Glomerular endothelial cell (primary cell): ENCODE measurements at places on chromosomes 3 and 15.

DNA sequence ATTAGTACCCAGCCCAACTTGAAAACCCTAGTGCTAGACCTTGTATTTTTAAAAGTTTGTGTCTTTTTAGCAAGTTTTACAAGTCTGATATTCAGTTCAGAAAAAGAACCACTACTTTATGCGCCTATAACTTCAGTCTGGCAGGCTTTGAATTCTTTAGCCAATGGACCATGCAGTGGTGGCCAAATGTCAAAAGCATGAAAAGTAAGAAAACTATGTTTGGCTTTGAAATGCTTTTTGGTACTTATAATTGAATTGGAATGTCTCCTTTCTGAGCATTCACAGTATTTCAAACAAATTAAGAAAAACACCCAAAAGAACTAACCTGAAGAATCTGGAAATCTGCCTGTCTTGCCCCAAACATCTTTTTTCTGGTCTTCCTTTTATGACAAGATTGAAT is 12.8 kb downstream of the WDR48 start:
- no peak for DNase-seq

DNA sequence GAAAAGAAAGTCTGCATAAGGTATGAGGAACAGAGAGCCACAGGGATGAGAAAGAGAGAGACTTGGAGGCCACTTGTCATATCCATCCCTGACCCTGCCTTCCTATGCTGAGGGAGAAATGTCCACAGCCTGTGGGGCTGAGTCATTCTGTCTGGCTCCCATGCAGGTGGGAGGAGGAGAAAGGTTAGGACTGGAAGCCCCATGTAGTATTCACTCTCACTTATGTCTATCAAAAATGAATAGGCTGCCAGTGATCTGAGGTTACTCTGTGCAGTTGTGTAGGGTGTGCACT is 71.3 kb downstream of the RAB11A start:
- no peak for DNase-seq

- no peak for DNase-seq
Observed at GRCh38 chr15:65738649-65739048, 53.4 kb downstream of the DENND4A start.

DNA sequence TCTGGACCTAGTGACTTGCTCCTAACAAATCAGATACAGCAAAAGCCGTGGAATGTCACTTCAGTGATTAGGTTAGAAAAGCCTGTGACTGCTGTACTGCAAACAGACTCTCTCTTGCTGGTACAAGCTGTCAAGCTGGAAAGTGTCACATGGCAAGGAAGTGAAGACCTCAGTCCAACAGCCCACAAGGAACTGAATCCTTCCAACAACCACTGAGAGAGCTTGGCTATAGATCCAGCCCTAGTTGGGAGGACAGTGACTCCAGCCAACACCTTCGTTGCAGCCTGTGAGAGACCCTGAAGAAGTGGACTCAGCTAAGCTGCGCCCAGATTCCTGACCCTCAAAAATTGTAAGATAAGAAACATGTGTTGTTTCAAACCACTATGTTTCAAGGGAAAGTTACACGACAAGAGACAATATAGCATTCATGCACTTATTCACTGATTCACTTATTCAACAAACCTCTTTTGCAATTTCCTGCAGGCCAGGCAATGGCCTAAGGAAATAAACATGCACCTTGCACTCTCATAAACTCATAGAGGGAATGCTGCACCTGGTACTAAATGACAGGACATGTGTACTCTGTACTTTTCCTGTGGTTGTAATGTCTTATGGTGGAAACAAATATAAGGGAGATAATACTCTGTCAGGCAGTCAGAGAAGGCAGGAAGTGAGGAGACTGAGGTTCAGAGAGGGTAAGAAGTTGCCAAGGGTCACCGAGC is 142.9 kb downstream of the CADPS start:
- no peak for DNase-seq

DNA sequence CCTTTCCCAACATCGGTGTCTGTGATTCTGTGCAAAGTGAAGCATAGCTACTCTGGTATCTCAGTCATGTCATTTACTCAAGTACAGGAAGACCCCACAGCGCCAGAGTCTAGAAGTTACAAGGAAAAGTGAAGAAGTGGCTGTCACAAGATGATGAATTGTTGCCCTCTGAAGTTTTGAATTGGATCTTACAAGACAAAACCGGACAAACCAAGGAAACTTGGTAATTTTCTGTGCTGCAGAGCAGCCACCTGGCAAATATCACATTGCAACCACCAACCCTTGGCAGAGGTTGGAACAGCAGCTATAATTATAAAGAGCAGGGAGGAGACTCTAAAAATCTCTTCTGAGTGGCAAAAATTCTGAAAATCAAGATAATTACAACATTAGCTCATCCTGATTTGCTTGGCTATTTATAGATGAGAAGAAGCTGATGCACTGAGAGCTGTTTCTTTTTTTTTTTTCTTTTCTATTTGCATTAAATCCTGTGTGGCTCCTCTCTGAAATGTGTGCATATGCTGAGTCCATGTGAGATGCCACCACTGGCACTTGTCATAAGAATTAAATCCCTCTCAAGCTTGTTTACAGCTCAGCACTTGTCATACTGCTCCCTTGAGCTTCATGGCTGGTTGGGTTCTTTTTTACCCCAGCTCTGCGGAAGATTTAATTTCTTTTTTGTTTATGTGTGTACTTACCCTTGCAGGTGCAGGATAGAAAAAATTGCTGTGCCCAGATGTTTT is 68.0 kb upstream of the MNS1 start:
- no peak for DNase-seq

DNA sequence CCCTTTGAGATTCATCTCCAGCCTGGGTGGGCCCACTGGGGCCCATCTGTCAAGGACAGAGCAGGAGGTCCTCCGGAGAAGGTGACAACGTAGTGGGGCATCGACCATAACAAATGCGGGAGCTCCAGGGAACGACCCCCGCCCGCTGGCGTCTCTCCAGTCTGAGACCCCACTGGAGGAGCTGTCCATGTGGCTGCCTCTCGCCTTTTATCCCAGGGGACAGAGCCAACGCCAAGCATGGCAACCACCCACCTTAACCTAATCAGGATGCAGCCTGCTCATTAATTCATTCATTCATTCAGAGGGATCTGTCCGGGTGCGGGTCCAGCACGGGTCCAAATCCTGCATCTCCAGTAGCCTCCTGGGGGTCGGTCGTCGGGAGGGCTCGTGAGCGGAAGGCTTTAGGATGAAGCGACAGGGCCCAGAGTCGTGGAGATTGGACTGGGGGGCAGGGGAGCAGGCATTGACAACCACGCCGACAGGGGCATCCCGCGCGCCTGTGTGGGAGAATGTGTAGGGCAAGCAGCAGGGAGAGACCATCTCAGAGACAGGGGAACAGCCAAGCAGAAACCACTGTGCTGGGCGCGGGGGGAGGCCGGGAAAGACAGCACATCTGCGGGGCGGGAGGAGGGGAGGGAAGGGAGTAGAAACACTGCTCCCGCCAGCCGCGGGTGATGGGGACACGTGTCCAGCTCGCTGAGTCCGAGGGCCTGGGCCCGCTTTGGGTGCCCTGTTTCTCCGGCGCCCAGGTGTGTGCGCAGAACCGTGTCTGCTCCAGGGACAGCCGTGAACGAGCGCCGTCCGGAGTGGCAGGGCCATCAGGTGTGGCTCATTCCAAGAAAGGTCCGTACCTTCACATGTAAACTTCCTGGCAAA is 1.9 kb downstream of the PIGZ start:
- DNase-seq, result no peak

DNA sequence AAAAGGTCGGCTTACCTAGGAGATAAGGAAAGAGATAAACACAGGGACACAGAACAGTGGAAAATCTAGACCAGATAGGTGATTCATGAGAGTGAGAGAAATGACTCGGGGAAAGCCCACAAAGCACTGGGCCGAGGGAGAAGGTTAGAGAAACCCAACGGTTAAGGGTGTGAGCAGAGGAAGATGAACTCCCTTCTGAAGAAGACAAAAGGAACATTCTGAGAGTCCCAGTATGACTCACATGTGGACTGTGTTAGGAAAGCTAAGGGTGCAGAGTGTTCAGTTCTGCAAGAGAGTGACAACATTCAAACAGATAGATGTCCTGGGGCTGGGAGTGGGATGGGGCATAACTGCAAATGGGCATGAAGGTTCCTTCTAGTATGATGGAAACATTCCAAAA is 83.0 kb downstream of the CNTN3 start:
- DNase-seq, result no peak

- DNase-seq, result no peak
Observed at GRCh38 chr3:78050276-78051065, 1010.6 kb downstream of the ROBO2 start.

DNA sequence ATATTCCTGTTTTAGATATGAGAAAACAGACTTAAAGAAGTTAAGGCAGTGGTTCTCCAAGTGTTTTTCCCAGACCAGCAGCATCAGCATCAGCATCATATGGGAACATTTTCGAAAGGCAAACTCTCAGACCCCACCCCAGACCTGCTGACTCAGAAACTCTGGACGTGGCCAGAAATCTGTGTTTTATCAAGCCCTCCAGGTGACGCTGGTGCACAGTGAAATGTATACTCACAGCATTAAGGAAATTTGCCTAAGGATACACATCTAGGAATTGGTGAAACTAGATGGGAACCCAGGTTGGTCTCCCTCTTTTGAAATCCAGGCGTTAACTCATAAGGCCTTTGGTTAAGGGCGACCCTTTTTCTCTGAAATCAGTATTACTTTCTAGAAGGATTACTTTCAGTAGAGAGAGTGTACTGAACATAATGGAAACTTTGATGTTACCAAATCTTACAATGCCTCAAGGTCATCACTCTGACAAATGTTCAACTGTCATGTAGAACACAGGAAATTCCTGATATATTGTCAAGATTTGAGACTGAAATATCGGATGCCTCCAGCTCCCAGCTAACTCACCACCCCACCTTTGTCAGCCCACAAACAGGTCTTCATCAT is 910.2 kb downstream of the ROBO1 start:
- no peak for DNase-seq

GRCh38 chr15:69462030-69462492 is 9.4 kb downstream of the RPLP1 start:
- no peak for DNase-seq

GRCh38 chr3:122415104-122415744 is 638 bp downstream of the WDR5B start:
- DNase-seq, result no peak
